ENCODE measurements at places on chromosomes 16 and 17.

DNA sequence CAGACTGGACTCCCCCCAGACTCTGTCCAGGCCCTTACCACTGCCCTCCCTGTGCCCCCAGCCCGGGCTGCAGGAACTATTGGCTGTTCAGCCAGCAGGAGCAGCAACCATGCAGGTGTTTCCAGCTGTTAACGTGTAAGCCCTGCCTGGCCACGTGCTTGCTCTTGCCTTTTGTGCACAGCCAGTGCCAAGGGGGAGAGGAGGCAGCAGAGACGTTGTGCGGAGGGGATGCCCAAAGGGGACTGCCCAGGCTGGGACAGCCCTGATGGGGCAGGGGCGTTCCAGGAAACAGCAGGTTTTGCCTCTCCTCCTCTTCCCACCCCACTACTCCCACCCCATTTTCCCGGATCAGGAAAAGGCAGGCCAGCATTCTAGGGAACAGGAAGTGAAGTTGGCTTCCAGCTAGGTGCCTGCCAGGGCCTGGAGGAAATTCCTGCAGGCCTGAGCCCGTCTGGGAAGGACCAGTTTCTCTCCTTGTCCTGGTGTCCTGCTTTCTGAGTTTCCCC lies 16.7 kb upstream of the LASP1NB start:
- no peak for DNase-seq

DNA sequence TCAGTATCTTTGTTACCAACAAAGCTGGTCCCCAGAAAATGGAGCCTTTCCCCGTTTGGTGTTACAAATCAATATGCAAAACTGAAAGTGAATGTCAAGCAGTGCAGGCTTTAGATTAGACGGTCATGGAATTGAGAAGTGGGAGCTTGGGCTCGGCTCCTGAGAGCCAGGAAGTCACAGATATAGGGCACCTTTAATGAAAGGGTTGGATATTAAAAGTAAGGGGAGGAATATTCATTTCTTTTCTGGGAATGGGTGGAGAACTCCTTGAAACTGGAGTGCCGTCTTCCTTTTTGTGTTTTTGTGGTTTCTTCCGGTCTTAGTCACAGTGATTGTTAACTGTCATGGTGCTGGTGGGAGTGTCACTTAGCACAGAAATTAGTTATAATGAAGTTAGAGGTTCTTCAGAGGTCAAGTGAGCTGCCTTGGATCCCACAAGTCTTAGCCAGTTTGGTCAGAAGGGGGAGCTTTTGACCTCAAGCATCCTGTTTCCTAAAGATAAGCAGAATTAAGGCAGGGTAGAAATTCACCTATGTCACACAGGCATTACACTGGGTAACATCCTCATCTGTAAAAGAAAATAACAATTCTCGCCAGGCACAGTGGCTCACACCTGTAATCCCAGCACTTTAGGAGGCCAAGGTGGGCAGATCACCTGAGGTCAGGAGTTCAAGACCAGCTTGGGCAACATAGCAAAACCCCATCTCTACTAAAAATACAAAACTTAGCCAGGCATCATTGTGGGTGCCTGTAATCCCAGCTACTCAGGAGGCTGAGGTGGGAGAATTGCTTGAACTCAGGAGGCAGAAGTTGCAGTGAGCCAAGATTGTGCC lies 9.6 kb upstream of the EIF1 start:
- DNase-seq, result no peak

GRCh38 chr17:49555495-49556222 lies 20.0 kb upstream of the NXPH3 start:
- no peak for DNase-seq

- DNase-seq, result no peak
Observed at GRCh38 chr16:29915590-29916247, 10.3 kb downstream of the KCTD13 start.

- DNase-seq, result no peak
Observed at GRCh38 chr17:31596382-31597323, 205.2 kb downstream of the RAB11FIP4 start.

GRCh38 chr16:79202977-79203376 lies 397.6 kb downstream of the MAF start:
- no peak for DNase-seq

- DNase-seq, result peak; percentile 49
Observed at GRCh38 chr16:53372992-53373871, 61.0 kb upstream of the RBL2 start.

Measured in stimulated activated CD8-positive, alpha-beta memory T cell treated with anti-CD3 and anti-CD28 coated beads, Interleukin-7, amount 100 ng/mL, for 1 hour (primary cell).